ENCODE measurements at places on chromosomes 3 and 15. TPM values are rescaled to one million over a fixed set of nuclear protein-coding genes. Genes with fewer than 3 reads are reported as not detected.

DNA sequence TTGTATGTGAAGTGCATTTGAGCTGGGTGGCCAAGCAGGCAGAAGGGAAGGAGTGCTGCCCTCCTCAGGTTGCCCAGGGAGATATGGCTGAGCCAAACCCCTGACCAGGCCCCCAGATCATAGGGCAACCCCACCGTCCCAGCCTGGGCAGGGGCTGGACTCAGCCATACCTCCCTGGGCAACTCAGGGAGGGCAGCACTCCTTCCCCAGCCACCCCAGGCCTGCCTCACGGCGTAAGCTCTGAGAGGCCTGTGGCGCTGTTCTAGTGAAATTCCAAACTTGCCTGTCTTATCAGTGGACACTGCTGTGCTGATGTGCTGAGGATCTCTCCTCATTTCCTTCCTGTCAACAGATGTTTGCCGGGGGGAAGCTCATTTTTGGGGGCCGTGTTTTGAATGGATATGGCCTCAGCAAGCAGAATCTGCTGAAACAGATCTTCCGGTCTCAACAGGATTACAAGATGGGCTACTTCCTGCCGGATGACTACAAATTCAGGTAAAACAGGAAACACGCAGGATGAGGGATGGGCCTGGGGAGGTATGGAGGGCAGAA lies 57.6 kb upstream of the FGD5 start:
- H3K4me1 ChIP-seq: no peaks in the 10 kb centered on the region
- no peaks in the 10 kb centered on the region for H3K36me3 ChIP-seq
- DNase-seq: no peak
- no peak overlapping the region for H3K27ac ChIP-seq

GOLGA6L4 gene
- total RNA-seq: 5.2 TPM

DNA sequence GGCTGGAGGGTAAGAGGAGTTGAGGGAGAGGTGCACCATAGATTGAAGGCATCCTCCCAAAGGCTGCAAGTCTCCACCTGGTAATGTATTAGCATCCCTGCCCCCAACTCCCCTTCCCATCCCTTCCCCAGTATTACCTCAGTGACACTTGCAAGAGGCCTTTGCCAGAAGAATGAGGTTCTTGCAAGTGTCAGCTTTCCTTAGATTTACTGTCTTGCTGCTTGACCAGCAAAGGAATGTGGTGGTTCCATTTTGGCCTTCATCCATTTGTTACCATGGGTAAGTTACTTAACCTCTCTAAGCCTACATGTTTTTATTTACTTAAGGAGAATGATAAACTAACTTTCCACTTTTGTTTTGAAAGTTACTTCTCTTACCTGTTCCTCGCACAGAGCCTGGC lies 108.9 kb downstream of the LRTM1 start:
- no peaks in the 10 kb centered on the region for H3K27me3 ChIP-seq
- DNase-seq: no peak
- H3K4me1 ChIP-seq: no peaks in the 10 kb centered on the region
- H3K36me3 ChIP-seq: no peaks in the 10 kb centered on the region
- no peak overlapping the region for H3K27ac ChIP-seq
- no peak overlapping the region for H3K4me3 ChIP-seq

DNA sequence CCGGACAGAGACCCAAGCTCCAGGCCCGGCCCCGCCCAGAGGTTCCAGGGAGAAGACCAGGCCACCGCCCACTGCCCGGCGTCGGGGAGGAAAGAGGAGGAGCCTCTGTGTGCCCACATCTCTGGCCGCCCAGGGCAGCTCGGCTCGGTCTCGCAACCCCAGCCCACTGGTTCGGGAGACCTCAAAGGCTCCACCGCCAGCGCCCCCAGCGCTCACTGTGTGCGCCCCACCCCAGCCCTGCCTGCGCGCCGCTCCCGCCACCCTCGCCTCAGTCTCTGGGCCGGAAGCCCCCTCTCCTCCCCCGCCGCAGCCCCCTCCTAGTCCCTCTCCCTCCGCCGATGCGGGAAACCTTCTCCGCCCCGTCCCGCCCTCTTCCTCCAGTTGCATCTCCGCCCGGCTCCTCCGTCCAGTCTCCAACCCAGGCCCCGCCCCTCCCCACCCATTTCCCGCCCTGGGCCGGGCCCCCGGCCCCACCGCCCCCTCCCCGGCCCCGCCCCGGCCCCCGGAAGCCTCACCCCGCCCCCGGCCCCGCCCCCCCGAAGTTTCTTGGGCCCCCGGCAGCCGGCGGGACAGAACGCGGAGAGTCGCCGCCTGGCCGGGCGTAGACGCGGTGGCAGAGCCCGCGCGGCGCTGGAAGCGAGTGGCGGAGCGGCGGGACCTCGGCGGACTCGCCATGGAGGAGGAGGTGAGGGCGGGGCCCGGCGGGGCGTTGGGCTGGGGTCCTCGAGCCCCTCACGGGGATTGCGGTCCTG lies at the start of gene PLEKHO2:
PLEKHO2 (plus strand) TSS at position 572 of the 752 bp plus-strand sequence; CDS start at position 674, 102 bp downstream.
- peak; percentile 95 for DNase-seq
- H3K27me3 ChIP-seq: no peaks in the 10 kb centered on the region
- H3K4me1 ChIP-seq: peaks cover 6% of the 10 kb centered on the region
- peak within 1 kb of the TSS; percentile 96 for H3K27ac ChIP-seq
- H3K36me3 ChIP-seq: no peaks in the 10 kb centered on the region

- H3K4me3 ChIP-seq: no peak overlapping the region
- H3K27ac ChIP-seq: no peak overlapping the region
- H3K4me1 ChIP-seq: no peaks in the 10 kb centered on the region
- DNase-seq: no peak
- no peaks in the 10 kb centered on the region for H3K36me3 ChIP-seq
- H3K27me3 ChIP-seq: no peaks in the 10 kb centered on the region
Measured at GRCh38 chr3:61964566-61964965, 403.2 kb downstream of the PTPRG start.

- no peaks in the 10 kb centered on the region for H3K4me1 ChIP-seq
- H3K36me3 ChIP-seq: no peaks in the 10 kb centered on the region
- H3K27me3 ChIP-seq: no peaks in the 10 kb centered on the region
- no peak overlapping the region for H3K27ac ChIP-seq
- DNase-seq: no peak
Measured at GRCh38 chr3:163786416-163786815, 1291.9 kb downstream of the SI start.

DNA sequence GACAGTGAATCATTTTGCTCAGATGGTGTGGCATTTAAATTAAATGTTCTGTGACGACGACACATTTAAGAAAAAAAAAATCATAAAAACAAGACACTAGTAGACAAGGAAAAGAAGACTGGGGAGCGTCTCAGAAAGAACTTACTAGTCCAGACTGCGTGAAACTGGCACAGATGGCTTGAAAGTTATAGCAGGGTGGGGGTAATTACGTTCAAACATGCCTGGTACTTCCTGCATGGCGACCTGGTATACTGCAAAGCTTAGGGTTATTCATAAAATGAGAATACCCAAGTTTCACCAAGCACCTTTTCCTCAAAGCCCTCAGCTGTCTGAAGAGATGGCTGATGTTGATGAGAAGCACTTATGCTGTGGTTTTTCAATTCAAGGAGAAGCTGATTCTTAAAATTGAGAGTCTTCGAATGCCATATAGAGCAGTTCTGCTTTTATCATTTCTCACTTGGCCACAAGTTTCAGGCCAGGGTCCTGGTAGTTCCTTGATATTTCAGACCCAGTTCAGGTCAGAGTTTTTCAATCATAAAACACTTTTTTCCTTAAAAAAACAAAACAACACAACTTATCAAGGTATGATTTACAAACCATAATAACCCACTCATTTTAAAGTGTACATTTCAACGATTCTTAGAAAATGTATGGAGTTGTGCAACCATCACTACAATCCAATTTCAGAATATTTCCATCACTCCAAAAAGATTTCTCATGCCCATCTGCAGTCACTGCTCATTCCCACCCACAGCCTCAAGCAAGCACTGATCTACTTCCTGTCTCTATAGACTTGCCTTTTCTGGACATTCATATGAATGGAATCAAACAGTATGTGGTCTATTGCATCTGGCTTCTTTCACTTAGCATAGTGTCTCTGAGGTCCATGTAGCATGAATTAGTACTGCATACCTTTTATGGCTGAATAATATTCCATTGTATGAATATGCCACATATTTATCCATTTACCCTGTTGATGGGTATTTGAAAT lies 24.7 kb downstream of the PCOLCE2 start:
- H3K4me3 ChIP-seq: no peak overlapping the region
- H3K4me1 ChIP-seq: no peaks in the 10 kb centered on the region
- no peaks in the 10 kb centered on the region for H3K36me3 ChIP-seq
- no peak overlapping the region for H3K27ac ChIP-seq

TOP2B gene
- total RNA-seq: 79.8 TPM

DNA sequence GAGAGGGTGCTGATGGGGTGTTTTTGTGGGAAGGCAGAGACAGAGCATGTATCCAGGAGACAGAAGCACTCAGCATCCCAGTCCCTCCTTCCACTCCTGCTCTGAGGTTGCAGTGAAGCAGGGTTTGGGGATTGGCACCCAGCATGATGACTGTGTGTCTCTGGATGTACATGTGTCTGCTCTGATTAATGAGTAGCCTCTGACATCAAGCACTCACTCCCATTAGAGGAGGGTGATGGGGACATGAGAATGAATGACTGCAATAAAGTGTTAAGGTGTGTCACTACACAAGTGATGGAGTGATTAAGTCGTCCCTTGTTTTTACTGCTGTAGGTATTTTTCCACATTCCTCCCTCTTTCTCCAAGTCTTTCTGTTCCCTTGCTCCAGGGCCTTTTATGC lies 9.6 kb upstream of the MYZAP start:
- no peak for DNase-seq
- no peak overlapping the region for H3K27ac ChIP-seq
- no peaks in the 10 kb centered on the region for H3K4me1 ChIP-seq
- H3K27me3 ChIP-seq: no peaks in the 10 kb centered on the region

DNA sequence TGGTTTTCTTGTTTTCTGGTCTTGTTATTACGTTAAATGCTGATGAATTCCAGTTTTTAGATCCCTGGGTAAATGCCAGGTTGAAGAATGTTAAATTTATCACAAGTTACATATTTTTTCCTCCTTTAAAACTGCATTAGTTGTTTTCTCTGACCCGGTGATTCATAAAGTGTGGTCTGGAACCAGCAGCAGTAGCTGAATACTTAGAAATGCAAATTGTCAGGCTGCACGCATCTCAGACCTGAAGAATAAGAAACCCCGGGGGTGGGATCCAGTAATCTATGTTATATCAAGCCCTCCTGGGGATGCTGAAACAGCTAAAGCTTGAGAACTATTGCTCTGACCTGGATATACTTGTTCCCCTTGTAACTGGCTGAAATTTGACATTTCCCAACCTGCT lies 69.1 kb downstream of the PEX5L start:
- no peak overlapping the region for H3K27ac ChIP-seq
- H3K4me1 ChIP-seq: no peaks in the 10 kb centered on the region
- no peak for DNase-seq
- no peaks in the 10 kb centered on the region for H3K36me3 ChIP-seq

MUSTN1 gene
- 6.9 TPM for total RNA-seq

DNA sequence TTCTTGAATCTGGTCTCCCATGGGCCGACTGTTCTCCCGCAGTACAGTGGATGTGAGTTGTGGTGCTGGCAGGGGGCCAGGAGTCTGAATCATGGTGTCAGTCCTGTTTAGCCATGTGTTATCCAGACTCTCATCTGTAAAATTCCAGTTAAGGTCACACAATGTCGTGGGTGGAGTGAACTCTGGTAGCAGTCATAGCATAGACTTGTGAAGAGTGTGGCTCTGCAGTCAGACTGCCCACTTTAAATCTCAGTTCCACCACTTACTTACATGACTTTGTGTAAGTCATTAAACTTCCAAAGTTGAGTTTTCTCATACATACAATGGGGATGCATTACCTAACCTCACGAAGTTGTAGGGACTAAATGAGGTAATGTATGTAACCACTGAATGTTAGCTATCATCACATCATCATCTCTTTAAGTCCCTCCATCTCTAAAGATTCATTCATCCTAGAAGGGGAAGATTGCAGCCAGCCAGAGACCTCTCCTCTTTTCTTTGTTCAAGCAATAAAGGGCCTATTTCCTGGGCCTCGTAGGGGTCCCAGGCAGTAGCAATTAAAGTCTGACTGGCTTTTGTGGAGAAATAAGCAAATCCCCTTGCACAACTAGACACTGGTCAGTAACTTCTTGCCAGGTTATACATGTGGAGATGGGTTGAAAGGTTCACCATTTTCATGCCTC lies 93.9 kb downstream of the PCCB start:
- no peaks in the 10 kb centered on the region for H3K27me3 ChIP-seq
- H3K4me3 ChIP-seq: no peak overlapping the region
- H3K36me3 ChIP-seq: no peaks in the 10 kb centered on the region
- peak; percentile 88 for DNase-seq
- H3K27ac ChIP-seq: no peak overlapping the region

DNA sequence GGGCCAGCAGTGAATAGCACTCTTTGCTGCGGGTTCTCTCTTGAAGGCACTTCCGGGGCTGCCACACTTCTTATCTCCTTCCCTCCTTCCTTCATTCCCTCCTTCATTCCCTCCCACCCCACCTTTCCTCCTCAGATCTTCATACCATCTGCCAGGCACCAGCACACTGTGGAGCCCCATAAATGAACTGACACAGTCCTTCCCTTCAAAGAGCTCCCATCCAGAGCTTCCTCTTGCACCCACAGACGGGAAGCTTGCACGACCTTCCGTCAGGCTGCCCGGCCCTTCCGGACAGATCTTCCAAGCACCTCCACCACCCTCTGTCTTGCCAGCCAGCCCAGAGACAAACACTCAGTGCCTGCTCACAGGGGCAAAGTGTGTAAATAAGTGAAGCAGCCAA lies 65.4 kb upstream of the HERC1 start:
- no peak overlapping the region for H3K4me3 ChIP-seq
- no peaks in the 10 kb centered on the region for H3K36me3 ChIP-seq
- no peaks in the 10 kb centered on the region for H3K27me3 ChIP-seq
